Activated B cell treated with CpG ODN at 0.5 μM for 24 hours (primary cell): ENCODE measurements at places on chromosomes 16 and 17.
A peak's percentile ranks its signal among the peaks of the same experiment; 100 is the strongest.

GRCh38 chr17:44827863-44828262 is 2.2 kb downstream of the GJC1 start:
- DNase-seq = no peak

DNA sequence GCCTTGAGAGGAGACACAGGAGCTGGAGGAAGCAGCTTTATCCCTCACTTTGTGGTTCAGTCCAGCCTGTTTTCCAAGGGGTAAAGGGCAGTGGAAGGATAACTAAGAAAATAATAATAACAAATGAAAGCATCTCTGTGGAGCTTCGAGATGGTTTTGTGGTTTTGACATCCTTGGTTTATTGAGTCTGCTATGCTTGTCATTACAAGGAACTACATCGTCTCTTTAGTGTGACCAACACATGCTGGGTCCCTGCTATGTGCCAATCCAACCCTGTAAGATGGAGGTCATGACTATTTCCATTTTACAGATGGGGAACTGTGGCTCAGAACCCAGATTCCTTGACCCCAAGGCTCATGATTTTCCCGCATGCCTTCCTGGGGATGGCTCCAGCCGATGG is 124.8 kb downstream of the MRM1 start:
- DNase-seq = no peak

- no peak for DNase-seq
These were observed 18.4 kb upstream of the USP36 start for GRCh38 chr17:78859051-78859450.

GRCh38 chr16:81427219-81427618 is 17.4 kb upstream of the CMIP start:
- no peak for DNase-seq

- no peak for DNase-seq
These were observed 1.5 kb downstream of the CASKIN1 start for GRCh38 chr16:2194852-2195321.

- DNase-seq = peak; percentile 92
These were observed 5.0 kb upstream of the SPATA20 start for GRCh38 chr17:50541716-50542688.
